ENCODE measurements at places on chromosomes 2 and 18.

- no peak for DNase-seq
Observed at GRCh38 chr18:32478807-32479206, 8.1 kb upstream of the GAREM1 start.

GRCh38 chr2:203983064-203983715 is 46.6 kb downstream of the ICOS start:
- no peak for DNase-seq

GRCh38 chr18:76754351-76754750 is 68.0 kb upstream of the ZNF236 start:
- DNase-seq: no peak

DNA sequence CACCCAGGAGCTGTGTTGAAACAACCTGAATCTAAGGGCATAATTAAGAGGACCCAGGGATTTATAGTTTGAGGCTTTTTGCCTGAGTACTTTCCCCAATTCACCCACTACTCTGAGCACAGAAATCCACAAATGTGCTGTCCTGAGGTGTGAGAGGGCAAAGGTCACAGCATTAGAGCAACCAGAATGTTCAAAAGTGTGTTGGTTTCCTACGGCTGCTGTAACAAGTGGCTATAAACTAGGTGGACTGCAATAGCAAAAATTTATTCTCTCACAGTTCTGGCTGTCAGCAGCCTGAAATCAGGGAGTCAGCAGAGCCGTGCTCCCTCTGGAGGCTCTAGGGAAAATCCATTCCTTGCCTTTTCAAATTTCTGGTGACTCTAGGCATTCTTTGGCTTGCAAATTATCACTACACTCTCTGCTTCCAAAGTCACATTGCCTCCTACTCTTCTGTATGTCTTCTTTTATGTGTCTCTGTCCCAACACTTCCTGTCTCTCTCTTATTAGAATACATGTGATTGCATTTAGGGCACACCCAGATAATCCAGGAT is 91.4 kb upstream of the TACR1 start:
- no peak for DNase-seq

GRCh38 chr2:179440642-179441251 is 176.1 kb upstream of the SESTD1 start:
- DNase-seq: peak; percentile 65

All from activated CD4-positive, alpha-beta T cell treated with anti-CD3 and anti-CD28 coated beads, Interleukin-2, amount 10 ng/mL, durations not matched to agents 24 days and 14 days (primary cell).